ENCODE measurements at places on chromosomes 4 and X.

DNA sequence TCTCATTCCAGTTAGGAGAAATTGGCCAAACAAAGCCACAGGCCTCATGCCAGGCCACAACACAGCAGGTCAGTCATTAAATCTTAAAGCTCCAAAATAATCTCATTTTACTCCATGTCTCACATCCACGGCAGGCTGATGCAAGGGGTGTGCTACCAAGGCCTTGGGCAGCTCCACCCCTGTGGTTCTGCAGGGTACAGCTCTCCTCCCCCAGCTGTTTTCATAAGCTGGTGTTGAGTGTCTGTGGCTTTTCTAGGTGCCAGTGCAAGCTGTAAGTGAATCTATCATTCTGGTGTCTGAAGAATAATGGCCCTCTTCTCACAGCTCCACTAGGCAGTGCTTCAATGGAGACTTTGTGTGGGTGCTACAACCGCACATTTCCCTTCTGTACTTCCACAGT is 949.2 kb downstream of the TECRL start:
- DNase-seq, result no peak

- no peak for DNase-seq
Observed at GRCh38 chrX:107576392-107576791, 51.9 kb upstream of the PRPS1 start.

DNA sequence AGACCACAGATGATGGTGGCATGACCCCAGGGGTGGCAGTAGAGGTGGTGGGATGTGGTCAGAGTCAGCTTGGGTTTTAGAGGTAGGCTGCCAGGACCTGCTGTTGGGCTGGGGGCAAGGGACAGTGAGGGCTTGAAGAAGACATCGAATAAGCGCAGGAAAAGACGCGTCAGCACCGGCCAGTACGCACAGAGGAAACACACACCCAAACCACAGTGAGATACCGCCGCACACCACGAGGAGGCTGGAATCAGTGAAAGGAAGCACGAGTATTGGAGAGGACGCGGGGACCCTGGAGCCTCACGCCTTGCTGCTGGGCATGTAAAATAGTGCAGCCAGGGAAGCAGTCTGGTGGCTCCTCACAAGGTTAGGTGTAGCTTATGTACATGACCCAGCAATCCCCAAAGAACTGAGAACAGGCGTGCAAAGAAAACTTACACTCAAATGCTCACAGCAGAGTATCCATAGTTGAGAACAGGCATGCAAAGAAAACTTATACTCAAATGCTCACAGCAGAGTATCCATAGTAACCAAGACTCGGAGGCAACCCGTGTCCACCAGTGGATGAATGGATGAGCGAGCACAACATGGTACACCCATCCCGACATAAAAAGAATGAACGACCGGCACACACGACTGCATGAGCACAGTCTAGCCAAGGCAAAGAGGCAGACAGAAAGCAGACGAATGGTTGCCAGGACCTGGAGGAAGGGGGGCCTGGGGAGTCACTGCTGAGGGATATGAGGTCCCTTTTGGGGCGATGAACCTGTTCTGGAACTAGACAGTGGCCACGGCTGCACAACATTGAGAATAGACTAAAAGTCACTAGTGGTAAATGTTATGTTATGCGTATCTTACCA is 13.3 kb downstream of the PDZD4 start:
- no peak for DNase-seq

DNA sequence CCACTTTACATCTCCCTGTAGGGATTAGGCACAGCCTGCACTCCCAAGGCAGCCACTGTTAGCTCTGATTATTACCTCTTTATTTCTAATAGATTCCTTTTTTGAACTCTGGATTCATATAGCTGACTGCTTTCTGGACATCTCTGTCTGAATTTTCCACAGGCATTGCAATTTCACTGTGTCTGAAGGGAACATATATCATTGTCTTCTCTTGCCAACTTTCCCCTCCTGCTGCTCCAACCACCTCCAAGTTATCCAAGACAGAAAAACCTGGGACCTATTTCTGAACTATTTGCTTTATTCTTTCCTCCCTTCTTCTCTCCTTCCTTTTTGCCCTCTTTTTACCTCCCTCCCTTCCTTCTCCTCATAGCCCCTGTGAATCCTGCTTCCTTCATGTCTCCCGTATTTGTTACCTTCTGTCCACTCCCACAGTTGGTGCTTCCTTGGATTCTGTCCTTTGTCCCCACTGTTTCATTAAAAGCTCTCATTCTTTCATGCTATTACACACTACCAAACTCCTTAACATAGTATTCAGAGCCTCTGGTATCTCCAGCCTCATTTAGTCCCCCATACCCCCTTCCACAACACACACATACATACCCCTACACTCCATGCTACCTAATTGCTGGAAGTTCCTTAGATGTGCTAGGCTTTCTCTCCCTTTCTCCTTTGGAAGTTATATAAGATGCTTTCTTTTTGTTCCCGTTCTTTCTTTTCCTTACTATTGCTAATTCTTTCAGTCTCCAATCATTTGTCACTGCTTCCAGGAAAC is 34.7 kb downstream of the FGF2 start:
- no peak for DNase-seq

DNA sequence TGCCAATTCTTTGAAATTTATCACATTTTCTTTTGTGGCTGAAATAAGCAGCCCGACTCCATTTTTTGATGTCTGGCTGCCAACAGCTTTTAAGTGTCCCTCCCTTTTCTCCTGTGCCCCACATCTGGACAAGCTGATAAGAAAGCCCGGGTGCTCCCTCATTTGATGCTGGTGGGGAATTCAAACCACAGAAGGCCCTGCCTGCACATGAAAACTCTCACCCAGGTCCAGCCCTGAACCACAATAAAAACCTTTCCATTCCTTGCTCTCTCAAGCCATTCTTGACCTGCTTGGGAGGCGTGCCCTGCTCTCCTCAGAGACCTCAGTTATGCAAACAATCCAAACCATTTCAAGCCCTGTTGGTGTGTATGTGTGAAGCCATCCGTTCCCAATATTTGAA is 93.9 kb downstream of the FAM53A start:
- DNase-seq, result no peak

DNA sequence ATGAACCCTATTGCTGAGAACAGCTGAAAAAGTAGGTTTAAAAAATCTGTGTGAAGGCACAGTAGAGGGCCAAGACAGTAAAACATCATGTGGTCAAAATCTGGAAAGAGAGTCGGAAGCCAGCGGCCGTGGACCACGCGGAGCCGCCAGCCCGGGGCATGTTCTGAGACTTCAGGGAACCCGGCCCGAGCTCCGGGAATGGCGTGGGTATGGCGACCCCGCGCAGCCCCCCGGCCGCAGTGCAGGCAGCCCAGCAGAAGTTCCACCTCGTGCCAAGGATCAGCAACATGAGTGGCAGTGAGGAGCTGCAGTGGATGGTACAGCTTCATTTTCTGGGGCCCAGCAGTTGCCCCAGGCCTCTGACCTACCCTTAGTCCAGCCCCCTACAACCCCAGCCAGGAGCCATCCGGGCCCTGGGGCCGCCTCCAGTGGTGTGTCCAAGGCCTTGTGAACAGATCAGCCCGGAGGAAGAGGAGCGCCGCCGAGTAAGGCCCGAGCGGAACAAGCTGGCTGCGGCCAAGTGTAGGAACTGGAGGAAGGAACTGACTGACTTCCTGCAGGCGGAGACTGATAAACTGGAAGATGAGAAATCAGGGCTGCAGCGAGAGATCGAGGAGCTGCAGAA is 94.2 kb downstream of the LARP1B start:
- no peak for DNase-seq

- no peak for DNase-seq
Observed at GRCh38 chr4:31923634-31924033, 1203.5 kb downstream of the PCDH7 start.

- DNase-seq, result peak; percentile 12
Observed at GRCh38 chrX:9465380-9466123, 694 bp downstream of the TBL1X start.

DNA sequence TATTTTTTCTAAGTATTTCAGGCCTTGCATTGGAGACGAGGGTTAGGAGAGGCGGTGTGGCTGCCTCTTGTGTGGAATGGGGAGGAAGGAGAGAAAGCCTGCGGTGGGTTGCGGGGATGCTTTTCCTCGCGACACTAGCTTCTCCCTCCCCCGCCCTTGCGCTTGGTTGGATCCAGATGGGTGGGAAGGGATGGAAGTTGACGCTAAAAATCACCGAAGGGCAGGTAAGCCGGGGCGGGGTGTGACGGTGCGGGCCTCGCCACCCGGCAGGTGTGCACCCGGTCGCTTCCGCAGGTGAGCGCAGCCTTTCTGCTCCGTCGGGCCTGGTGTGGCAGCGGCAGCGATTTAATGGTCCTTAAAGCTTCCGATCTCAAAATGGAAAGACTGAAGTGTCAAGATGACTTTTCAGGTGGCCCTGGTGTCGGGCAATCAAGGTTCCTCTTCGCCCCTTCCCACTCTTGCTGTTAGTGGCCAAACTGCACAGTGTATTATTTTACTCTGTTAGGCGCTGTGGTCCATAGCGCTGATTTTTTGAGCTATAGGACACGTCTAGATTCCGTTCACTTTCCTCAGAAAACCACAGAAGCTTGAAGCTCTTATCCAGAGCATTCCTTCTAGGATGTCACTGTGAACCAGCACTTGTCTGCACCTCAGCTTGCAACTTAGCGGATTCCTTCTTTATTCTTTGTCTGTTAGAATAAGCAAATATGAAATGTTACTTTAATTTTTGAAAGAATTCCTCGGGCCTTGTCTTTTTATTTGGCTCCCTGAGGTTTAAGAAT is 765 bp downstream of the ENOPH1 start:
- no peak for DNase-seq

DNA sequence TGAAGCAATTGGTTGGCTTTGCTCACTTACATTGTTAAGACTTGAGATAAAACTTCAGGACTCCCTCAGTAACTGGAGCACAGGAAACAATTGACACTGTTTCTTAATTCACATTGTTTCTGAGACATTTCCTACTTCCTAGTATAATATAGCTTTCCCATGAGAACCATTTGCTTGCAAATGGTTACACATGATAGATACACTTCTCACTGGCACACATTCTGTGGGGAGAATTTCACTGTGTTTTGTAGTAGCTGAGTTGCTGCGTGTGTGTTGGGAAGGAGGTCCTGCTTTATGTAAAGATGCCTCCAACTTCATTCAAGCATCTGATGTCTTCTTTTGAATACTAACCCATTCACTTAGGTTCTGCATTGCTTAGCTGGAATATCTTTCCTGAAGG is 85.3 kb upstream of the SLC4A4 start:
- DNase-seq, result no peak

DNA sequence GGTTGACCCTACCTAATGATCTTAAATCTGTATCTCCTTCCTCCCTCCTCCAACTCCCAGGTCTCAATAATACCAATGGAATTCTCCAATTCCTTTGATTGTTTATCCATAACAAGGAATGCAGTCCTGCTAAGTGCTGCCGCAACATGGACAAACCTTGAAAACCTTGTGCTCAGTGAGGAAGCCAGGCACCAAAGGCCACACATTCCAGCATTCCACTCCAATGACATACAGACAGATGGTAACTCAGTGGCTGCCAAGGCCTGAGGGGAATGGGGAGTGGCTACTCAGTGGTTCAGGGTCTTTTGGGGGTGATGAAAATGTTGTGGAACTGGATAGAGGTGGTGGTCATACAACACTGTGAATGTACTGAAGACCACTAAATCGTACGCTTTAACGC is 10.4 kb downstream of the HAUS7 start:
- no peak for DNase-seq

GRCh38 chr4:169582706-169583105 is 29.7 kb downstream of the NEK1 start:
- no peak for DNase-seq

- DNase-seq, result no peak
Observed at GRCh38 chr4:7918981-7919380, 20.7 kb downstream of the AFAP1 start.

GRCh38 chrX:154484255-154485149 is 1.9 kb downstream of the UBL4A start:
- DNase-seq, result peak; percentile 33

GRCh38 chr4:25320773-25321172 is 8.2 kb downstream of the ZCCHC4 start:
- peak; percentile 17 for DNase-seq

DNA sequence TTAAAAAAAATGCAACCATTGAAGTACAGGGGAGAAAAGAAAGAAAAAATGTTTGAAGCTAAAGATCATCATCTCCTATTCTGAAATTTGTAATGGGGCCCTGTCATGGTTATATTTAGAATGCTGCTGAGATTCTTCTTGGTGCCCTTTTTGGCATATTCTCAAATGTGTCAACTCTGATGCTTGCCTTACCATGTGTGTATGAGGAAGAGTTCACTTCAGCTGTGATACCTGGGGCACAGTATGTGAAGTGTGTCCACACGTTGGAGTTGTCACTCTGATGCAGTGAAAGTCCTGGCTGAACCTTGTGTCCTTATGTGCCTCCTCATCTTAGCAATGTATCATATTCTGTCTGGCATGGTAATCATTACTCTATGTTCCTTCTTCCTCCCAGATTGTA is 377.9 kb downstream of the RAPGEF2 start:
- no peak for DNase-seq

- peak; percentile 9 for DNase-seq
Observed at GRCh38 chrX:38717871-38718270, 83.4 kb upstream of the MID1IP1 start.

- DNase-seq, result no peak
Observed at GRCh38 chr4:11503166-11503565, 74.5 kb upstream of the HS3ST1 start.

DNA sequence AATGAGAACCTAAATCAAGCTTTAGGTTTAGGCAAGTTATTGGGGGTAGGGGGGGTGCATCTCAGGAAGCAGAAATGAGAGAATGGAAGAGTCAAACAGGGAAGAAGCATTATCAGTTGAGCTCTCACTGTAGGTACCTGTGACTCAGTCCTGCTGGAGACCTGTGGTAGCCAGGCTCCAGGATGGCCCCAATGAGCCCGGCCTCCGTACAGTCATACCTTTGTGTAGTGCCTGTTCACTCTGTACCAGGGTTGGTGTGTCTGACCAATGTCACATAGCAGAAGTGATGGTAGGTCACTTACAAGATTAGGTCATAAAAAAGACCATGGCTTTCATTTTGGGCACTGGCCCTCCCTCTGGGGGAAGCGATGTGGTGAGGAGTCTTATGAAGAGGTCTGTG is 45.3 kb upstream of the NMU start:
- no peak for DNase-seq

- DNase-seq, result no peak
Observed at GRCh38 chrX:153884590-153884989, 1.4 kb downstream of the L1CAM start.

- no peak for DNase-seq
Observed at GRCh38 chr4:42761804-42762203, 104.9 kb upstream of the ATP8A1 start.

GRCh38 chr4:168765322-168765721 is 244.7 kb downstream of the CBR4 start:
- DNase-seq, result no peak

GRCh38 chrX:11430271-11430670 is 137.1 kb downstream of the AMELX start:
- no peak for DNase-seq

GRCh38 chrX:118698516-118699170 is 28.8 kb upstream of the IL13RA1 start:
- no peak for DNase-seq

DNA sequence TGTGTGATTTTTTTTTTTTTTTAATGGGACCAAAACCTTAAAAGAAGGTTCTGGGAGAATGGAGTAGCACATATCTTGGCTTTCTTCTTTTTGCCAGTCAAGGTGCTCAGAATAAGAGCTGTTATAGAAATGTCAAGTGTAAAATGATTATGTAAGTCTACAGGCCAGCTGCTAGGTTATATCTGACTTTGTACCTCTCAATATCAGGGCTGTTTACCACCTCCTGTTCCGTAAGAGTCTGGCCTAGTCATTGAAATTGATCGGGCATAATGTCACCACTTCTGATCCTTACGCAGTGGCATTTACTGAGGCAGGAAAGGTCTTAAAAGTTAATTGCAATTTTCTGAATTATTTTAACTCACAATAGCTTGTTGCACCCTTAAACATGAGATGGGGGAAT is 41.1 kb downstream of the LIMCH1 start:
- DNase-seq, result no peak
